ENCODE measurements at places on chromosomes 12 and 14. TPM values are rescaled to one million over a fixed set of nuclear protein-coding genes. Genes with fewer than 3 reads are reported as not detected.

- no peak for DNase-seq
These were observed 30.4 kb downstream of the POLR3B start for GRCh38 chr12:106387848-106388377.

GRCh38 chr12:6113691-6114475 lies 10.6 kb downstream of the VWF start:
- no peak for DNase-seq

DNA sequence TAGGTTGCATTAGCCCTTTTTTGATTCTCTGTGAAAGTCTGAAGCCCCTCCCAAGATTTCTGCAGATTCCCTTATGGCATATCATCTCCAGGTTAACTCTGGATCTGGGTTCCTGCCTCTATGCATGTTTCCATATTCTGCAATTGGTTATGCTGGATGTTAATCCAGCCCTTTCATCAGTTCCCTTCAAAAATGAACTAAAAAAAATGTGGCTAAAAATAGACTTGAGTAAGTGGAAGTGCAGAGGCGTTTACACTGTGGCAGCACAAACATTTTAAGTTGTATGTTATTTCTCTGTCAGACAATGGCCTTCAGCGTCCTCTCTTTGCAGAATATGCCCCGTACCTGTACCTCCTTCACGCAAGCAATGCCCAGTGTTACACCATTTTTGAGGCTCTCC lies 11.4 kb downstream of the MGST1 start:
- no peak for DNase-seq

GRCh38 chr14:61219673-61220072 lies 61.5 kb downstream of the TMEM30B start:
- DNase-seq = peak; percentile 8

The OTOGL gene
- total RNA-seq = not detected

DNA sequence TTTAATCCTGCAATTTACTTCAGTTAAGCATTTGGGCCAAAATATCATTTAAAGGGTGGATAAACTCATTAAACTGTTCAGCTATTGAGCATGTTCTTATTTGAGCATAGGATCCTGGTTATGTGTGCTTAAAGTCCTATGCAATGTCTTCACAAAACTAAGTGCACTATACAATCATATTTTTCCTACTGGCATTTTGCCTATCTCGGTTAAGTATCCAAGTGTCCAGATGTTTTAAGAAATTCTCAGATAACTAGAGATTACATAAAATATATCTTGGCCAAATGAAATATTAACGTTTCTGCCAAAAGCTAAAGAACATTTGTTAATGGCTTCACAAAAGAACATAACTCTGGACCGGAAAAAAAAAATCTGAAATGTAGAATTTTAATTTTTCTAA lies 250.8 kb upstream of the LRFN5 start:
- no peak for DNase-seq

GRCh38 chr14:77026166-77026929 lies 2.2 kb downstream of the IRF2BPL start:
- peak; percentile 52 for DNase-seq

- DNase-seq = no peak
These were observed 86.0 kb downstream of the TPH2 start for GRCh38 chr12:72024613-72025012.
